ENCODE measurements at places on chromosomes 11 and 22.

DNA sequence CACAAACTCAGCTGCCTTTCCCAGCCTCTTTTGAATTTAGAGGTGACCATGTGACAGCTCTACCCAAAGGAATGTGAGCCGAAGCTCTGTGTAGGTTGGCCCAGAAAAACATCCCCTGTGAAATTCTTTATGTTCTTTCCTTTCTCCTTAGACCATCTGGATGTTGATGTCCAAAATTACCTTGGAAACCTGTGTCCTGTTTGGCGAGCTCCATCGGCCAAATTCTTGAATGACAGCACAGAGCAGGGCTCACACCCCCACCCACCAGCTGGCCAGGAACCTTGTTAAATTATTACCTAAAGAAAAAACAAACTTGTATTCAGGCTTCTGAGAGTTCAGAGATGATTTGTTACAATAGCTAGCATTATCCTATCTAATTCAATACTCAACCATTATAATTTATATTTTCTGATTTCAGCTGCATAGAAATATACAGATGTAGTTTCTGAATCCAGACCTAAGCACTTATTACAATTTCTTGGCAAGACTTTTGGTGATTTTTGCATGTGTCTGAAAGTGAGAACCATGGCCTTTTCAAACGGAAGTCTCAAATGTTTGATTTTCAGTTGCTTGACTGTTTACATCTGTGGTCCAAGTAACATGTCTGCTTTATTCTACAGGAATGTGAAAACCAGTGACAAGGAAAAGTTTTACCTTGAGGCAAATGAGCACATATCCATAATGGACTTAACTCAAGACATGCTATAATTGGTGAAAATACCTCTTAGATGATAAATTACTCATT is 554.2 kb downstream of the NTM start:
- DNase-seq: no peak

DNA sequence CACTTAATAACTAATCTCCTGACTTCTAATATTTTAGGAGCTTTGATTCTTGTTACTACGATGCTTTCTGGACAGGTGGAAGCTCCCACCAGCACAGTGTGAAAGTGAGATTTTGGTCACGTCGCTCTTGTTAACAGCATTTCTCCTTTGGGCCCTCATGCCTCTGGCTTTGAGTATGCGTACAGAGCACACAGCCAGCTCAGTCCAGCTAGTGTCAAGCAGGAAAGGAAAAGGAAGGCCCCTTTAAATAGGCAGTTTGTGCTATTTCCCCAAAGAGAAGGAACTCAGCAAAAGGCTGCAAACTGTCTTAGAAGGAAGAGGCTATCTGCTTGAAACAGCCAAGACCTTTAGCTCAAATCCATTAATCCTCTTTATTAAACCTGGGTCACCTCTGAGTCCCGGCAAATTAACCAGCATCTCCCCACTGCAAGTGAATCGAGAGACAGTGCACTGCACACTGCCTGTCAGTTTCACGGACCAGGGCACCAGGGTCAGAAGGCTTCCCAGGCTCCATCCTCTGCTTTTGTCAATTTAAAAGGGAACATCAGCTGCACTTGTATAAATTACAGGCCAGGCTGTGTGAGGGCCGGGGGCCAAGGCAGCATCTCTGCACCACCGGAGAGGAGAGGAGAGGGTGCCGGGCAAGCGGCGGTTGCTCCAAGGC is 34.7 kb downstream of the OPCML start:
- no peak for DNase-seq

DNA sequence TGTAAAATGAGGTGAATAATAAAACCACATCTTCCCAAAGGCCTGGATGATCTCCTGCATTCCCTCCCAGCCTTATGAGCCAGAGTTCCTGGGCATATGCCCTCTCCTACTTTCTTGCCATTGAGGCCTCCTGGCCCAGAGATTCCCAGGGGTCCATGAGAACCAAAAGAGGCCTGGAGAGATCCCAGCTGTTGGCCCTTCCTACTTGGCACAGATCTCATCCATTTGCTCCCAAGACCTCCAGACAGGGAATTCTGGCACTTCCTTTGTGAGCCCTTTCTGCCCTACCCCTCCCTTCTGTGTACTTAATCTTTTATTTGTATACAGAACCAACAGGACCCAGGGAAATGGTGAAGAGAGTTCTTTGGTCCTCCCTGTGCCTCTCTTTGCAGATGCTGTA is 21.4 kb downstream of the POU2F3 start:
- no peak for DNase-seq

GRCh38 chr11:19519353-19519752 is 193.3 kb upstream of the NAV2 start:
- DNase-seq: no peak

DNA sequence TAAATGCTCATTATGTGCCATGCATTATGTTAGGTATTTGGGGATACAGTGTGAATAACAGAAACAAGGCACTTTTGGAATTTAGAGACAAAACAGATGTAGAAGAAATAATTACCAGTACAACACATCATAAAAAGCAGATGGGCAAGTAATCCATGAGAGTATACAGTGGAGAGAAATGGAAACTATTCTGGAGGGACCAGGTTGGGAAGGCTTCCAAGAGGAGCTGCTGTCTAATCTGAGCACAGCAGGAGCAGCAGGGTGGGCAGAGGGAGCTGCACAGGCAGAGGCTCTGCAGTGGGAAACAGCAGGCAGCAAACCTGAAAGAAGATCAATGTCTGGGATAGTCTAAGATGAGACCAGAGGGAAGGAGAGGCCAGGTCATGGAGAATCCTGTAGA is 268.7 kb upstream of the CCDC90B start:
- no peak for DNase-seq

- DNase-seq: no peak
Observed at GRCh38 chr11:90542092-90542491, 319.2 kb upstream of the CHORDC1 start.

- DNase-seq: no peak
Observed at GRCh38 chr11:46896719-46897406, 21.5 kb downstream of the LRP4 start.

DNA sequence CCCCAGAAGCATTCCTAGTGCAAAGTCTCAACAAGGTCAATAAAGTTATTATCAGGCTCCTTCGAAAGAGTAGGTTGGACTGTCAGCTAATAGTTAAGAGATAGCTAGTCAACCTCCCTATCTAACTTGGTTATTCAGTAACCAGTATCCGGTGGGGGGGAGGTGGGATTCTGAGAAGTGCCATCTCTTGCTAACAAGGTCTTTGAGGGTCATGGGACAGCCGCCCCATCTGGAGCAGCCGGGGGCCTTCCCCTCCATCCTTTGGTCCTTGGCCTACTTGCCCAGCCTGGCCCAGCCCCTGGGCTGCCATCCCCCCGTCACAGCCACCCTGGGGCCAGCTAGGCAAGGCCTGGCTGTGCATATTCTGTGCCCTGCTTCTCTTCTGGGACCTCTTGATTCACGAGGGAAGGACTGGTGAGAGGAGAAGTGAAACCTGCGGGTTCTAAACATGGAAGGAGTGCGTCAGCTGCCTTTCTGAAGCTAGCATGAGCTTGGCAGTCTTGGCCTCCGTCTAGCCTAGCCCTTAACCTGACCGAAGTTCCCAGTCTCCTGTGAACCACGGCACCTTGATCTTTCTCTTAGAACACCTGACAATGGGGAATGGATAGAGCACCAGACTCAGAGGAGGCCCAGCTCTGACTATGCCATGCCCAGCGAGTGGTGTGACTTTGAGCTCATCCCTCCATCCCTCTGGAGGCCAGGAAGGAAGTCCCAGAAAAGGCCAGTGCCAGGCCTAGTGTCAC is 9.3 kb downstream of the SLC37A2 start:
- no peak for DNase-seq

GRCh38 chr11:61150706-61151544 is 10.3 kb downstream of the VPS37C start:
- DNase-seq: no peak

All from CD4-positive, alpha-beta T cell (primary cell).